Posterior cingulate gyrus (tissue), 11 donors: ENCODE measurements at places on chromosomes 3 and 15.

- DNase-seq = no peak
Observed at GRCh38 chr15:76057332-76058000, 2.3 kb upstream of the TMEM266 start.

DNA sequence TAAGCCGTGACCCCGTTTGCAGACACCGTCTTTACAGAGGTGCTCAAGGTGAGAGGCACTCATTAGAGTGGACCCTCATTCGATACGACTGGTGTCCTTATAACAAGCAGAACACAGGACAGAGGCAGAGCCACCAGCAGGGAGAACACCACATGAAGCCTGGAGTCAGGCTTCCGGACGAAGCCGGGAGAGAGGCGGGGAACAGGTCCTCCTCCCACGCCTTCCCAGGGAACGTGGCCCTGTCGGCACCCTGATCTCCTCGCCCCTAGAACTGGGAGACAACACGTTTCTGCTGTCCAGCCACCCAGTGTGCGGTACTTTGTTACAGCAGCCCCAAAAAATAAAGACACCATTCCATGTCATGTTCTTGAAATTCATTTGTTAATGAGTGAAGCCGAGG, 33.6 kb downstream of the ZDHHC19 start:
- no peak for DNase-seq

GRCh38 chr3:114827495-114827894, 319.6 kb downstream of the ZBTB20 start:
- no peak for DNase-seq

- DNase-seq = no peak
Observed at GRCh38 chr15:68411735-68412134, 20.2 kb downstream of the ITGA11 start.

DNA sequence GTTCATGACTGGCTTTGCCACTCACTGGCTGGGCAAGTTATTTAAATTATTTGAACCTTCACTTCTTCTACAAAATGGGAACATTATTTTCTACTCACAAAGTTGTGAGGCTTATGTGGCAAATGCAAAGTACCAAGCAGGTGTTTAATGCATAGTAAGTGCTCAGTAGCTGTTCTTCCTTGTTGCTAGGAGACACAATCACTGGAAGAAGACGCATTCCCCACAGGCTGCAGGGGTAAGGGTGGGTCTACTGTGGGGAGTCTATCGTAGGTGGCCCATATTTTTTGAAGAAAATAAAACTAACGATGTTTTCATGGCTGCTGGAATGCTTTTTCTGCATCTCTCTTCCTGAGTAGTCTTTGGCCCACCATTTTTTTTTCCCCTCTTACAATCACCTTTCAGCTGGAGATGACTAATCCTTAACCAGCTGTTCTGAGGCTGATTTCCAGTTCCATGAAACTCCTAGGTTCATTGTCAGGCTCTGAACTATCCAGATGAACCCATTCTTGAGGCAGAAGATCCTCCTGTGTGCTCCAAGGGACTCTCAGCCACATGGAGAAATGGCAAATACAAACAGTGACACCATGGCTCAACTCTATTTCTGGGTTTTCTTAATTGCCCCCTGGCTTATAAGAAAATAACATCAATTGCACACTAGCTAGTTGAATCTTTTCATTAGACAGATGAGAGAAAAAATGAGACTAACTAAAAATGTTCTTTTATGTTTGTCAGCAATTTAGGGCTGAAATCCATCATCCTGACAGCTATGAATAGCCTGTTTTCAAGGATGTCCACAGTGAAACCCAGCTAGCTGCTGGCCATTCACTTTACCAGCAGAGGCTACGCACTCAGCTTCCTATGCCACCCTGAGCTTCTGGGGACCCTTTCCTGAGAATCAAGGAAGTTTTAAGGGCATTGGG, 108.3 kb upstream of the ETV5 start:
- no peak for DNase-seq

GRCh38 chr3:115836944-115837343, 213.6 kb downstream of the GAP43 start:
- DNase-seq = no peak

DNA sequence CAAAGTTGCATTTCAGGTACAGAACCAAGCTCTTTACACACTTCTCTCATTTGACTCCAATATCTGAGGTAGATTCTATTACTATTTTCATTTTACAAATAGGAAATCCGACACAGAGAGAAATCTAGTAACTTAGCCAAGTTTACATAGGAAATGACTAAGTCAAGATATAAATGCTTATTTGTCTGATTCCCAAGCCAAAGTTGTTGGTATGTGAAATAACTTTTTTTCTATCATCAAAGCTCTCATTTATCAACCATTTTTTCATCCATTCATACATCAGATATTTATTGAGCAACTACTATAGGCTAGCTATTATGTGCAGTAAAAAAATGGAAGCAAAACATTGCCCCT, 89.2 kb upstream of the MITF start:
- DNase-seq = no peak

DNA sequence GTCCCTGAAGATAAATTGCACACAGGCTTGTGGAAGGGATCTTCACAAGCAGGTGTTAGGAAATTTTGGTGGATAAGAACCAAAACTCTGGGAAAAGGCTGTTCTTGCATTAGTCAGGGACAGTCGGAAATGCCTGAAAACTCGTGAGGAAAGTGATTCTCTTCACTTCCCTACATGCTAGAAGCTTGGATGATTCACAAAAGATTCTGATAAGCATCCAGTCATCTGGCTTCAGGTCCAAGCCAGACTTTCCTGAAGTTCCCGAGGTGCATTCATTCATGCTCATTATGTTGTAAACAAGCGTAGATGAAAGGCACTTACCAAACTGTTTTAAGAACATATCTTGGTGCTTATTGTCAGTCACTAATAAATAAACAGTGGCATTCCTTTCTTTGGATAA, 1028.7 kb downstream of the NTRK3 start:
- DNase-seq = no peak

DNA sequence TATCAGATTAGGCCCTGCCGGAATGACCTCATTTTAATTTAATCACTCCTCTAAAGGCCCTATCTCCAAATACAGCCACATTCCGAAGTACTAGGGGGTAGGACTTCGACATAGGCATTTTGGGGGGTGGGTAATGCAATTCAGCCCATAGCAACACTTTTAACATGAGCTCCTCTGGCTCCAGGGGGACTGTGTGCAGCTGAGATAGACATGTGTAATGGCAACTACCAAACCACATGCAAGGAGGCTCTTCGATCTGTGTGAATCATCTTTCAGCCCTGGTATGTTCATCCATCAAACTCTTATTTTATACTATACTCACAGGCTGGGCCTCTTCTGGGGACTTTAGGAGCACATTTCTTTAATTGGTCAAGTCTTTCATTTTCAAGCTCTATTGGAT, 57.4 kb upstream of the PPARG start:
- DNase-seq = no peak

DNA sequence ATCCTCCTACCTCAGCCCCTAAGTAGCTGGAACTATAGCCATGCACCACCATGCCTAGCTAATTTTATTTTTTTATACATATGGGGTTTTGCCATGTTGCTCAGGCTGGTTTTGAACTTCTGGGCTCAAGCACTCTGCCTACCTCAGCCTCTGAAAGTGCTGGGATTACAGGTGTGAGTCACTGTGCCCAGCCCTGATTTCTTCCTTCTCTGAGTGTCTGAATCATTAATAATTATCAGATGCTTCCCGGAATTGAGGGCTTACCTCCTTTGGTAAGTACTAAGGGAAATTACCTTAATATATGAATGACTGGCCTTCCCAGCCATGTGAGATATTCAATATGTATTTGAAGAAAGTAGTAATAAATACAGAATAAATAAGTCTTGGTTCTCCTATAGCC, 7.2 kb downstream of the CLPX start:
- no peak for DNase-seq
